ENCODE measurements at places on chromosomes 2 and 18.

- DNase-seq = no peak
Observed at GRCh38 chr2:1755436-1756191, 11.3 kb upstream of the PXDN start.

DNA sequence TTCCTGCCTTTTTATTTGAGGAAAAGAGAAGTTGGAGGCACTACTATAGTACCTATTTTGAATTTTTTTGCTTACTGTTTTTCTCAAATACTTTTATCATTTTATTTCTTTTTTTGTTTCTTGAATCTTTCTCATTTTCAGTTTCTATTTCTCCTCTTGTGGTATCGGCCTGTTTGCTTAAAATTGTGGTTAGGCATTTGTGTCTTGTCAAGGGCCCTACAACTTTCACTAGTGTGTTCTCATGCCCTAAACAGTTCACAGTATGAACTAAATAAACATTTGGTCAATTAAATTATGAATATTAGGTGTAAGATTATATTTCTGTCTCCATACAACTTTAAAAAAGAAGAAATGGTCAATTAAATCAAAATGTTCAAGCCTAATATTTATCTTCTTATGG is 613.5 kb downstream of the MBD2 start:
- no peak for DNase-seq

- DNase-seq = no peak
Observed at GRCh38 chr18:48868468-48869466, 82.0 kb downstream of the SMAD7 start.

DNA sequence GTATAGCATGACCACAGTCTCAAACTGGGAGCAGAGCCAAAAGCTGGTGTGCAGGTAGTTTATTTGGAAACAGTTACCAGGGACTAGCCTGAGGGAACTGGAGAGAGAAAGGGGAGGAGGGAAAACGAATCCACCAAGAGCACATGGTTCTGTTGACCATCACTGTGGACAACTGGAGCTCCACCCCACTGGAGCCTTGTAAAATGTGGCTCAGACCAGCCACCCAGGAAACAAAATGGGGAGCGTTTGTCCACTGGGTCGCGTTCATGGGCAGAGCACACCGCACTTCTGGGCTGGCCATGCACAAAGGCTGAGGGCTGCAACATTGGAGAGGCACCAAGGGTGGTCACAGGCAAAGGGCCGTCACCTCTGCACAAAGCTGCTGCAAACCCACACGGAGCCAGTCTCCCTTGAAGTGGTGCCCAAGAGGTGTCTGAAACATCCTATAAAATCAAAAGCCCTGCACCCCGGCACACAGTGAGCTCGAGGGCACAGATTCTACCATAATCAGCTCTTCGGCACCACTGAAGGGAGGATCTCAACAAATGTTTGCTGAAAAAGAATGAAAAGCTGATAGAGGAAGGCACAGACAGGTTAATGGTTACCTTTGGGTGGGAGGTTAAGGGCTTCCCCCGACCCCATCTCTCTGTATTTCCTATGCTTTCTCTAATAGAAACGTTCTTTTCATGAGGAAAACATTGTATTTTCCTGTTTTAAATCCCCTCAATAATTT is 192.9 kb downstream of the INHBB start:
- no peak for DNase-seq

DNA sequence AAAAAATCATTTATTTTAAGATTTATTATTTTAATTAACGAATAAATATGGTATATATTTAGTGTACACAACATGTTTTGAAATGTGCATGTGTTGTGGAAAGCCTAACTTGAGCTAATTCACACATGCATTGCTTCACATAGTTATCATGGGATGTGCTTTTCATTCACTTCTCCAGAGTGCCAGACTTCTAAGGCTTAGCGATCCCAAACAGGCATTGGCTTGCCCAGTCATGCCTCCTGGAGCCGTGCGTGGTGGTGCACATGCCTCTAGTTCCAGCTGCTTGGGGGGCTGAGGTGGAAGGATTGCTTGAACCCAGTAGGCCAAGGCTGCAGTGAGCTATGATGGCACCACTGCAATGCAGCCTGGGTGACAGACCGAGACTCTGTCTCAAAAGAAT is 40.5 kb downstream of the ARHGEF4 start:
- no peak for DNase-seq

DNA sequence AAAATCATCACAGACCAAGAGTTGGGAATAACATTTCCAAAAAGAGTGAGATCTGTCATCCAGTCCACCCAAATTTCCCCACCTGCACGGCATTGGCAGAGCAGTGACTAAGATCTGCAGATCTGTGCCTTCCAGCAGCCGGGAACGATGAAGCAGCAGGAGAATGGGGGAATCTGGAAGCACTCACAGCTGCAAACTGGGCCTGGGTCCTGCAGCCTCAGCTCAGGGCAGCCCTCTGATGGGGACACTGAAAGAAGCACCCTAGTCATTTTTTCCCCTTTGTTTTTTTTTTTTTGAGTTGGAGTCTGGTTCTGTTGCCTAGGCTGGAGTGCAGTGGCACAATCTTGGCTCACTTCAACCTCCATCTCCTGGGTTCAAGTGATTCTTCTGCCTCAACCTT is 4.4 kb upstream of the SAG start:
- no peak for DNase-seq

DNA sequence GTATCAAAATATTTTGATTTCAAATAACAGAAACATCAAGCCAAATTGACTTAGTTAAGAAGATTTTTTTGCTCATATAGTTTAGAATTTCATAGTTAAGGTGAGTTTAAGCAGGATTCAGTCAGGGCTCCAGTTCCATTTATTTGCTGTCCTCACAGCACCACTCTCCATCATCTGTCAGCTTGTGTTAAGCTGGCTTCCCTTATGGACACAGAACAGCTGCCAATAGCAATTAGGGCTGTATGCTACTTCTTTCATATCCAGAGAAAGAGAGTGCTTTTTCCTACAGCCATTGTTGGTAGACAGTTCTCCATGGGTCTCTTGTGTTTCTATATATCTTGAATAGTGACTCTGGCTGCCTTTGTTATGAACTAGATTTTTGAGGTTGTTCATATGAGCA is 95.4 kb upstream of the CYP20A1 start:
- no peak for DNase-seq

DNA sequence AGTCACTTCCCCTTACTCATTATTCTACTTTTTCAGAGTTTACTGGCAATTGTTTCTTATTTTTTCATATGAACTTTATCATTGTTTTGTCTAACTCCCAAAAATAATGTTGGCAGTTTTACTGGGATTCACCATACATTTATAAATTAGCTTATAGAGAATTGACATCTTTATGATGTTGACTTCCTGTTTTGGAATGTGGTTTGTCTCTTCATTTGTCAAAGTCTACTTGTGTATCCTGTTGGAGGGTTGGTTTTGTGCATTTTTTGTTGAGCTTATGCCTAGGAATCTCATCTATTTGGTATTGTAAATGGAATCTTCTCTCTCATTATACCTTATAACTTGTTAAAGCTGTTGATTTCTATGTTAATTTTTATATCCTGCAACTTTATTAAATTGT is 16.4 kb downstream of the EPC2 start:
- DNase-seq = no peak

GRCh38 chr2:85705680-85706039 is 11.5 kb downstream of the GNLY start:
- DNase-seq = no peak

DNA sequence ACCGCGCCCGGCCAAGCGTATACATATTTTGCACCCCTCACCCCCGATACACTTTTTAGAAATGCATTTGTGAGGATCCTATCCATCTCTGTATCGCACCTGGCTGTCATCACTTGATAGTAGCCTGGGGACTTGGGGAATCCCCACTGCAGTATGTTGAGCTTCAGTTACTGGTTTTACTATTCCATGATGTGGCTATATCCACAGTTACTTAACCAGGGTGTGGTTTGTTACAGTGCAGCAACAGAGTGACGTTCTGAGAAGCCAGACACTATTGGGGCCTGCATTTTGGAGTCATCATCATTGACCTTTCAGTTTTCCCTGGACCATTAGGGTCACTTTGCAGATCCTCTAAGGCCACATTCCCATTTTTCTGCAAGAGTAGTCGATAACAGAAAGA is 212.7 kb downstream of the AGAP1 start:
- no peak for DNase-seq

- DNase-seq = no peak
Observed at GRCh38 chr2:220512419-220512818, 885.0 kb downstream of the SLC4A3 start.

GRCh38 chr2:231203087-231203486 is 4.7 kb downstream of the ARMC9 start:
- no peak for DNase-seq

DNA sequence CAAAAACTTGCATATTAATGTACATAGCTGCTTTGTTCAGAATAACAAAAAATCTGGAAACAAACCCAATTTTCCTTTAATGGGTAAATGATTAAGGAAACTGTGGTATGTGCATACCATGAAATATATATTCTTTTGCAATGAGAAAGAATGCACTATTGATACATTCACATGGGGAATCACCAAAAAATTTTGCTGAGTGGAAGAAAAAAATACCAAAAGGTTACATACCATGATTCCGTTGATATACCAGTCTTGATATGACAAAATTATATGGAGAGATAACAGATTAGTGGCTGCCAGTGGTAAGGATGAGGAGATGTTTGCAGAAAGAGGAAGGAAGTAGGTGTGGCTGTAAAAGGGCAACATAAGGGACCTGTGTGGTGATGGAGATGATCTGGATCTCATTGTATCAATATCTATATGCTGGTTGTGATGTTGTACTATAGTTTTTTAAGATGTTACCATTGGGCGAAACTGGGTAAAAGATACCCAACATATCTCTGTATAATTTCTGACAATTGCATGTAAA is 54.6 kb upstream of the BCL2L11 start:
- DNase-seq = no peak

DNA sequence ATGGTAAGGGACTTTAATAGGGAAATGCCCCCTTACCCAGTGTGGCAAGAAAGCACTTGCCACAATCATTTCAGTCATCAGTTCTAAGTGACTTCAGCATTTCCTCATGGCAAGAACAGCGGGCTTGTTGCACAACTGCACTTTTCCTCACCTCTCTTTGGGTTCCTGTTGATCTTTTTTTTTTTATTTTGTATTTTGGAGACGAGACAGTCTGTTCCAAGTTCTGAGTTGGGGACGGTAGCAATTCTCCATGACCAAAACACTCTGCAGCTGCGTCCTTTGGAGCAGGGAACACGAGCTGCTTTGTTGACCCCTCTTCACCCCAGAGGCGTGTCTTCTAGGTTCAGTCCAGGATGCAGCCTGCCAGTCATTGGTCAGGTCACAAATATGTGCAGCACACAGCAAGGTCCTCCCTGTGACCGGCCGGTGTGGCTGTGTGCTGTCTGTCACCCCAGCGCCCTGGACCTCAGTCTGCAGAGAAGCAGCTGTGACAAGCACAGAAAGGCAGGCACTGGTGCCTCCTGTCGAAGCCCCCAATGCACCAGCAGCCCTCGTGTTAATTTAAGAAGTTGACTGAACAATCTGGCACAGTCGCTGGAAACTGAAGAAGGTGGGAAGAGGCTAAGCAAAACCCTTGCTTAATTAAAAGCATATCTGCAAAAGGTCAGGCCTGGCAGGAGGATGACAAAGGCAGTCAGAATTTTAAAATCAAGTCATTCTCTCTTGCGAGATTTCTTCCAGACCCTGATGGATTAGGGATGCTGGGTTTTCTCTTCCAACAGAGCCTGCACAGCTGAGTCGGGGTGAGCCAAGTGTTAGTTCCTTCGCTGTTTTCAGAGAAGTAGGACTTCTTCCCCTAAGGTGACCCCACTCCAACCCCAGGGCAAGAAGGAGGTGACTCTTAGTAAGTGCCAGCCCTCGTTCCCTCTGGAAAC is 96.7 kb upstream of the COPS8 start:
- DNase-seq = no peak

DNA sequence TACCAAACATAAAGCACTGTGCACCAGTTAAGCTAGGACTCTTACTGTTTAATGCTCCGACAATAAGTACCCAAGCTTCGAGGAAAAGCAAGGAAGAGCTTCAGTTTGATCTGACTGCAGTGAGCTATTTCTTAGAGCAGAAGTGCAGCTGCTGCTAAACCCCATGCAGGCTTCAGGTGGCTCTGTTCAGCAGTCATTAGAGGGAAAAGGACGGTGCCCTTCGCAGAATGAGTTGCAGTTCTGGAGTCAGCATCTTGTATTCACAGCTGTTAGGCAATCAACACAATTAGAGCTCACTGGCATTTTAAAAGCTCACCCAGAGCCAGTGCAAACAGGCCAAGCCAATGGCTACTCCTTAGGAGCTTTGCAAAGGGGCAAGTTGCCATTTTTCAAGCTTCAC is 1.5 kb upstream of the CERKL start:
- DNase-seq = no peak

DNA sequence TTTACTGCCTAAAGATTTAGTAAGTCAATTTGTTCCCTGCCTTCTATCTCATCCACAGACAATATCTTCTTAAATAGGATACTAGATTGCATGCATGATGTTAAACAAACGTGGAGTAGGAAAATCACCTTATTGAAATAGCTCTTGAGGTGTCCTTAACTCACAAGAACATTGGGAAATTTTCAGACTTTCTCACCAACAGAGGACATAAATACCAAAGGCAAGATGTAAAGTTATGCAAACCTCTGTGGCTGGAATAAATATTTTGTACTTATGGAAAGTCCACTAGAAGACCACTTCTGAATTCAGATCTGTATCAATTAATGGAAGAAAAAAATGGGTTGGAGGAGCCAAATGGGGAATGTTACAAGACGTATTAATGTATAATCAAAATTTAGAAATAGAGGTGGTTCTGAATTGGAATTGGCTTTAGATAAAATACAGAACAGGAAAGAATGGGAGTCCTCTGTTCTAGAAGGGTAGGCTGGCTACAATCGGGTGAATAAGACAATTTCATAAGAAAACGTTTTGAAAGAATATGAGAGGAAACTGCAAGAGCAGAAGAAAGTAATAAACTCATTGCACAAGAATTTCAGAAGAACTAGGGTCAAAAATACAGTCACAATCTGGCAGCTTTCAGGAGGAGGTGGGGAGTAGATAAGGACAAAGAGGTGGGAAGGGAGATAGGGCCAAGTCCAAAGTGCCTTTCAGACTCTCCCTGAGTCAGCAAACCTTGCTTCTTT is 69.3 kb upstream of the FN1 start:
- DNase-seq = no peak

DNA sequence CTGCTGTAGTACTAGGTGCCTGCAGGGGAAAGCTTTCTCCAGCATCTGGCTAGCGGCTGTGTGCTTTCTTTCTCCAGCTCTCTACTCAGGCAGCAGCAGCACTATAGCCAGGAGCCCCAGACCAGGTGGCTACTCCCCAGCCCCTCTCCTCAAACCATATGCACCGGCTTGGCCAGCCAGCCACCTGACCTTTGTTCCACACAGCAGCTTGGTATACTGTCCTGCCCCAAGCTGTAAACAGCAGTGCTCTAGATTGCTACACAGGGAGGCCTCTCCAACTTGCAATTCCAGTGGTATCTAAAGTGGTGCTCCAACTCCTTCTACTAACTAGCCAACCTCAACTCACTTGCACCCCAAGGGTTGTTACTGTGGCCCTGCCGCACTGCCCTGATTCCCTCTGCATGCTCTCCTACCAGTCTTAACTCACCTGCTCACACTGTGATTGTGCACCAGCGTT is 19.6 kb downstream of the LDAH start:
- no peak for DNase-seq

All from amygdala (tissue), 56 donors.